ENCODE measurements at places on chromosomes 13 and 19. TPM values are rescaled to one million over a fixed set of nuclear protein-coding genes. Genes with fewer than 3 reads are reported as not detected.

GRCh38 chr13:98397221-98397620 is 179.7 kb downstream of the STK24 start:
- DNase-seq, result no peak

DNA sequence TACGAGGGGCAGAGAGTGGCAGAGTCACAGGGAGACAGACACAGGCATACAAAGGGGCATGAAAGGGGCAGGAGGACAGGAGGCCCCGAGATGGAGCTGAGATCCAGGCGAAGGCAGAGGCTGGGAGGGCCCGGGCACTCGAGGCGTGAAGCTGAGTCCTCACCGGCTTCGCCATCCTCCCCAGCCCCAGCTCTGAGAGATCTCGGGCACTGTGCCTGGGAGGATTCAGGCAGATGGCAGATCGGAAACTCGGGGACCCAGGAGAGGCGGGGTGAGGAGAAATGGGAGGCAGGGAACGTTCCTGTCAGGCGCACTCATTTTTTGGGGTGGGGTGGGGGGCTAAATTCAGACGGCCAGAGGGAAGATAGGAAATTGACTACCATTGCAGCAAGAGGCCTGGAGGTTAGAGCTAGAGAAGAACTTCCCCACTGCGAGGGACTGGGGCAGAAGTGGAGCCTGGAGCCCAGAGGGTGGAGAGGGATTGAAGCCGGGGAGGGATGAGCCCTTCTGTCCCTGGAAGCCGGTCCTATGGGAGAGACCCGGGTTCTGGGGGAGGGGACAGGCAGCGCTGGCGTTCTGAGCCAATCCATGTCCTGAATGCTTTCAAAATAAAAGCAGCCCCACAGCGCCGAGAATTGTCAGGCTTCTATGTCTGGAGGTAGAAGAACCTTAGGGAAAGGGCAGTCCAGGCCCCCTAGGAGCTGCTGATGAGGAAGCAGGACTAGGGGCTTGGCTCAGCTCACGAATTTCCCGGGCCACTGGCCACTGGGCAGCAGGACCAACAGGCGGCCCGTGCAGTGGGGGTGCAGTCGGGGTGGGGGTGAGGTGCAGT is 12.6 kb downstream of the LRRC4B start:
- peak; percentile 16 for DNase-seq

- no peak for DNase-seq
Observed at GRCh38 chr13:39025433-39025839, 12.5 kb downstream of the PROSER1 start.

DNA sequence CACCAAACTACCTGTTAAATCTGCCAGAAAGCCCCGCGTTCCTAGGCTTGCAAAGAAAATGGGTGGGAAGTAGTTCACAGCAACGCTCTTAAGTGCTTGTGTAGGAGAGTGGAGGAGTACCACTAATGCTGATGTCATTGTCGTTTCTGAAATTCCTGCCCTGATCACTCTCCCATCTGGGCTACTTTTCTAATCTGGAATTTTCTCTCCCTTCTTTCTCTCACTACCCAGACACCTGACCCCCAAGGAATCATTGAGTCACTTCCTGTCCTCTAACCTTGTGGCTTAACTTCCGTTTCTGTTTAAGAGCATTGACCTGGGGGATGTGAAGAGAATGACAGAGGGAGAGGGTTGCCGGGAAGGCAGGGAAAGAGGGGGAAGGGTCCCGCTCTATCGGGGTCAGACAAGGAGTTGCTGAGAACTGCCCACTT is 98.7 kb downstream of the STARD13 start:
- no peak for DNase-seq

DNA sequence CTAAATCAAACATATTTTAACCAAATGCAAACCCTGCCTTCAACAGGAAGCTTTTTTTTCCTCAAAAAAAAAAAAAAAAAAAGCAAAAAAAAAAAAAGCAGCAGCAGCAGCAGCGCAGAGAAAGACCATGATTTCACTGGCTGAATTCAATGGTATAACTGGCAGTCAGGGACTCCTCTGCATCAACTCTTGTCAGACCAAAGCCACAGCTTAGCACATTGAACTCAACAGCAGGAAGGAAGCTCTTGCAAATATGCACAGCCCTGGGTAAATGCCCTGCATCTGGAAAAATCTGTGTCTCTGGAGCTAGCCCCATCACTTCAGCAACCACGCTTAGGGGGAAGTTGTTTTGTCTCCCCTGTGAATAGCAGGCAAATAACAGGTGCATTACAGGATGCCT is 17.6 kb upstream of the DHRS12 start:
- DNase-seq, result no peak

- no peak for DNase-seq
Observed at GRCh38 chr13:29266756-29267733, 328.4 kb downstream of the SLC7A1 start.

DNA sequence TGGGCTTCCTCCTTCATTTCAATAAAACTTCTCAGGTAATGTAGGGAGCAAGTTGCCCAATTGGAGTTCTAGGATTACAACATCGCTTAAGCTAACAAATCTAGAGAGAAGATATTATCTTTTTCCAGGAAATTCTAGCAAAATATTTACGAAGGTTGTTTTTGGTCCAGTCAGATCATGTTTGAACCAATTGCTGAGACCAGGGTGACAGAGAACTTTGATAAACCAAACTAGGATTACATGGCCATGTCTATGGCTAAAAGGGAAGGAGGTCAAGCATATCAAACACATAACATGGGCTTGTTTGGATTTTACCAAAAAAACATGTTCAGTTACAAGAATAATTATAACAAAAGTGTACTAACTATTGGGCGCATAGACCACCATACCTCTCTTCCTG is 442.4 kb upstream of the SGCG start:
- DNase-seq, result no peak

DNA sequence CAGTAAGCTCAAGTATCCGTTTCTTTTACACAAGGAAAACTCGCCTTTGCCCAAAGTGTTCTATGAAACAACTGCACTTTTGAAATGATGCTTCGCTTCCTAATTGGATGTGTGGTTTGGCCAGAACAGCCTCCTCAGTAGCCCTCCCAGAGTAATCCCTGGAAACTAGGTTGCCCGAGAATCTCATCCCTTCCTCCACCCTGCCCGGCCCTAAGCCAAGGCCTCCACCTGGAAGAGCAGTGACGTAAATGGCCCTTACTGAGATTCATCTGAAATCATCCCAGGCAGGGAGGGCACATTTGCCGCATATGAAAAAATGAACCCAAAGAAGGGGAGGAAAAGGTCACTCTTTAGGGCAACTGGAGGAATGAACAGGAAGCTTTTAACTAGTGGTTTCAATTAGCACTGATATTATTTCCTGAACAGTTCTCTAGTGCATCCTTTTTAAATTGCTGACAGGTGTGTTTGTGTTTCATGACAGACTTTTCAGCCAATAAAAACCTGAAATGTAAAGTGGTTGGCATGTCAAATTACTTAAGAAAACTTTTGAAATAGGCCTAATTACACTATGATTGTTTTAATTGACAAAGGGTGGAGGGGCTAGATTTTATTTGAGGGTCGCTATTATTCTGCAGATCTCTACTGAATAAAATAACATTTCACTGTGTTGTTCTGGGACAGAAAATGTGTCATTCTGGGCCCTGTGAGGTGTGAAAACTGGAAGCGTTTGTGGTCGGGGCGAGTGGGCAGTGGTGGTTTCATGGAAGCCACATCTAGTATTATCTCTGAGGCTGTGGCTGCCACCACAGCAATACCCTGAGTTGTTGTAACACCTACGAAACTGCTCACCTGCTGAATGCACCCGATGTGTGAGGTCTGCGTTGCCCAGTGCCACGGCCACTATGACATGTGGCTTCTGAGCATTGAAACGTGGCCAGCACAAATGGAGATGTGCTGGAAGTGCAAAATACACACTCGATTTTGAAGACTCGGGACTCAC is 112.1 kb downstream of the ZIC5 start:
- no peak for DNase-seq

- no peak for DNase-seq
Observed at GRCh38 chr13:78977311-78977710, 318.4 kb upstream of the OBI1 start.

- DNase-seq, result no peak
Observed at GRCh38 chr13:98239162-98240076, 62.4 kb upstream of the RNF113B start.

GRCh38 chr13:33281951-33282595 is 3.5 kb downstream of the STARD13 start:
- DNase-seq, result peak; percentile 23

GRCh38 chr13:111325941-111326620 is 5.6 kb downstream of the TEX29 start:
- DNase-seq, result no peak

ZNF492 gene
- 1.6 TPM for total RNA-seq

C19orf38 gene
- 3.6 TPM for total RNA-seq

PROZ gene
- total RNA-seq, result not detected

IGFL1 gene
- total RNA-seq, result 0.69 TPM

TUBA3C gene
- not detected for total RNA-seq

IZUMO2 gene
- not detected for total RNA-seq

GRAMD1A gene
- 32.7 TPM for total RNA-seq

PGLYRP2 gene
- 1.1 TPM for total RNA-seq

C19orf73 gene
- total RNA-seq, result 0.30 TPM

Data from skin of body (tissue), 3 donors.